Right lobe of liver (tissue), 6 donors: ENCODE measurements at places on chromosomes 7 and 10.

DNA sequence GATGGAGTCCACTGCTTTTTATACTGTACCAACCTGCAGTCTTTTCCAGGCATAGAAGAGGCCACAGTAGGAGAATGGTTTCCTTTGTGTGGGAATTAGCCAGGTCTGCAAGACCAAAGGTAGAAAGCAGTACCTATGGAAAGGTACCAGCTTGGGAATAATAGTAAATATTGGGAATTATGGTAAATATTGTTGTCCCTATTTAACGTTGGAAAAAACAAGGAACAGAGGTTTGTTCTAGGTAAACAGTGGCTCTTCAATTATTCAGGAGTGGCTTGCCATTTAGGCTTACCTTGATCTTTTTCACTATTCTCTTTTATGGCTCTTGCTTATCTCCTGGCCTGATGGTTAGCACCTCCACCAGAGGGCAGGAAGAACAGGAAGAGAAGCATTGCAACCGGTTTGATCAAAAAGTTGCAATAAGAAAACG is 43.9 kb upstream of the GSAP start:
- DNase-seq = no peak

DNA sequence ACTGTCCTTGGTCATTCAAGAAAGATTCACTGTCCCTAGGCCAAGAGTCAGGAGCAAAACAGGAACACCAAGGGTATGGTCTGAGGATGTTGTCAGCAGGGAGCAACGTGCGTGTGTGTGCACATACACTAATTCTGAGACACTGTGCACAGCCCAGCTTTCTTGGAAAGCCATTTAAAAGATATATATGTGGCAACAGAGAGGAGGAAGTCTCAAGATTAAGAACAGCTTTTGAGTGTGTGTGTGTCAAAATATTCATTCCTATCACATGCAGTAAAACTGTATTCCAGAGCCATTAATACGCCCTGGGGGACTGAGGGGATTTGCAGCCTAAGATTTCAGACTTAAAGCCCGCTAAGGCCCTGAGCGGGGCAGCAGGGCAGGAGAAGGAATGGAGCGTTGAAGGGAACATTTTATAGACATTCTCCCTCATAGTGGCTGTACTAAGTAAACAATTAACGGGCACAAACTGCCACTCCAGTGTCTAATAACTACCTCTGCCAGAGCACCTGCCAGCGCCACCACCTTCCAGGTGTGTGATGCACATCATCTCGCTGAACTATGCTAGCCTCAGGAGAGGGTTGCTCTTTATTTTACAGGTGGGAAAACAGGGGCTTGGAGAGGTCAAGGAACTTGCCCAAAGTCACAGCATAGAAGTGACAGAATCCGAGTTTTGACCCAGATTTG is 2.0 kb downstream of the NOD1 start:
- DNase-seq = no peak

DNA sequence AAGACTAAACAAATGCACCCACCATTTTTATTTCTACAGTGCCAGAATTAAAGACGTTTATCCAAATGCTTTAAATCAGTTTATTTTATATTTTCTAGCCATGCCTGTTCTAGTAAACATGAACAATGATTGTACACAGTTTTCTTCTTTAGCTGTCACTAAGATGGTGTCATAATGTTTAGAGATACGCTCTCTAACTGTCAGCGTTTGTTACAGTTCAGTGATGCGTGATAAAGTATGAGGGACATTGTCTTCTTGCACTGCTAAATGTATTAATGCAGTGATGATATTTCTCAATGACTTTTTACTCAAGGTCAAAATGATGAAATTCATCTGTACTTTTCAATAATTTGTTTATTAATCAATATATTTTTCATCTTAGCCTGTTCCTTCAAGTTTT is 513.6 kb downstream of the ATRNL1 start:
- no peak for DNase-seq

DNA sequence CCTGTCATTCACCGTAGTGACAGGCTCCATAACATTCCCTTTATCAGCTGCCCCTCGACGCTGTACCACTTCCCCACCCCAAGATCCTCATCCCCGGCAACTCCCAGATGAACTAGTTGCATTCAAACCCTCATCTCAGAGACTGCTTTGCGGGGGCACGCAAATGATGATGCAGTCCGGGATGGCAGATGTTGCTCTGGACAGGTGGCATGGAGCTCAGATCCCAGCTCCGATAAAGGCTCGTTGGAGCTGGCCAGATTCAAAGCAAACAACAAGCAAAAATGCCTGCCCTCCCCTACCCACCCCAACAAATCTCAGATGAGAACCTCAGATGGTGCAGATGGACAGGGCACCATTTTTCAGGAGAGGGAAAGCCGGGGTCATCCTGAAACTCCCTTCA is 46.7 kb downstream of the CARD11 start:
- DNase-seq = no peak

GRCh38 chr10:121747163-121747775 is 149.0 kb upstream of the FGFR2 start:
- DNase-seq = no peak

GRCh38 chr10:130580975-130581374 is 444.8 kb downstream of the GLRX3 start:
- no peak for DNase-seq

DNA sequence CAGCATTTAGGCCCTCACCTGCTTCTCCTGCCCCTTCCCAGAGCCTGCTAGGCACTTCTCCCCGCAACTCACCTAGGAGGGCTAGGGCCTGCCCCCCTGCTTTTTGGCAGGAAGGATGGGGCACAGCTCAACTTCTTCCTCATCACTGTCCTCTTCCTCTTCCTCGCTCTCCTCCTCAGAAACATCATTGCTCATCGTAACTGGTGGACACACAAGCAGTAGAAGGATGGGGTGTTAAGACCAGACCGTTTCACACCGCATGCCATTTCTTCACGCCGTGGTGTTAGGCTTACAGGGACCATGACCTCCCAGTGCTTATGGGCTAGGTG is 1.6 kb downstream of the NPM3 start:
- no peak for DNase-seq
